Natural killer cell treated with Interleukin-12 subunit alpha and Interleukin-12 subunit beta and Interleukin-15 and Interleukin-18, amount 100 ng/mL, for 72 hours (primary cell): ENCODE measurements at places on chromosomes 2 and 18. TPM values are rescaled to one million over a fixed set of nuclear protein-coding genes. Genes with fewer than 3 reads are reported as not detected.

Gene NAT8
- total RNA-seq, result not detected

Gene MEP1B
- total RNA-seq, result 0.19 TPM

Gene CD207
- total RNA-seq, result 1.8 TPM

Gene POU3F3
- not detected for total RNA-seq

Gene SPP2
- total RNA-seq, result not detected

Gene SERPINB11
- total RNA-seq, result not detected

Gene KCNE4
- total RNA-seq, result not detected

Gene CHRNG
- not detected for total RNA-seq

Gene TMEM17
- 0.14 TPM for total RNA-seq

Gene GBX2
- total RNA-seq, result not detected

DNA sequence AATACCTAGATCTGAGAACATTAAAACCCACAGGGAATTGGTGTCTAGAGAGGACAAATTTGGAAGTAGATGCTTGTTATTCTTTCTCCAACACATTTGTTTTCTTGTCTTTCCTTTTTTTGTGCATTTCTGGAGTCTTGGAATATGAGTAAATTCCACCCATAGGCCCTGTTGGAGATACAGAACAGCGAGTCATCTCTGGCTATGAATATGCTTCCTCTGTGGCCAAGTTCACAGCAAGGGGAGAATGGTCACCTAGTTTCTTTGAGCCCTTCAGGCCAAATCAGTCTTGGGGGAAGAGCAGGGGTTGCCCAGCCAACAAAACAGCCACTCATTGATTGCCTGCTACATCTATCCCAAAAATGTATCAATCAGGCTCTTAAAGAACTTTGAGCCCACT is 31.3 kb downstream of the SP140L start:
- DNase-seq, result no peak

- no peak for DNase-seq
These were observed 296.2 kb upstream of the NRP2 start for GRCh38 chr2:205386109-205386508.

DNA sequence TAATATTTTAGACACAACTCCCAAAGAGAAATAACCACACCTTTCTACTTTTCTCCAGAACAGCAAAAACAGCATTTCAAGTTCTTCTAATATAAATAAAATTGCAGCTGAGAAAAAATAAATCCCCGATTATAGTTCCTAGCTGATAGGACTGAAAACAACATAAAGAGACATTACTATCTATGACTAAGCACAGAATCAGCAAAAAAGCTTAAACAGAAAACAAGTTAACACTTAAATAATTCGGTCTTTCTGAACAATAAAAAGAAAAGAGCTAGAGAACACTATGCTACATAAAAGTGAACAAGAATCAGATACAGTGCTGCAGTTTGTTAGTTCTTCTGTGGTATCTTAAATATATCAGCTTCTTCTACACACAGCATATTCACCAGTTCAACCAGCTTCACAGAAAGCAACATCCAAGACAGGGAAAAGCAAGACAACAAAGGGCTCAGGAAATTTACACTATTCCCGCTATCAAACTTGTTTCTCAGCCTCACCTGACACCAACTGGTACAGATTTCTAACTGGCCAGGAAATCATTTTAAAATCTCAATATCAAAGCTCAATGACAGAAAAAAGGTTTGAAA is 28.6 kb downstream of the FEZ2 start:
- DNase-seq, result no peak

- DNase-seq, result no peak
These were observed 6.6 kb downstream of the KLHL30 start for GRCh38 chr2:238145046-238145445.

GRCh38 chr2:43332653-43333052 is 106.2 kb upstream of the ZFP36L2 start:
- DNase-seq, result no peak

DNA sequence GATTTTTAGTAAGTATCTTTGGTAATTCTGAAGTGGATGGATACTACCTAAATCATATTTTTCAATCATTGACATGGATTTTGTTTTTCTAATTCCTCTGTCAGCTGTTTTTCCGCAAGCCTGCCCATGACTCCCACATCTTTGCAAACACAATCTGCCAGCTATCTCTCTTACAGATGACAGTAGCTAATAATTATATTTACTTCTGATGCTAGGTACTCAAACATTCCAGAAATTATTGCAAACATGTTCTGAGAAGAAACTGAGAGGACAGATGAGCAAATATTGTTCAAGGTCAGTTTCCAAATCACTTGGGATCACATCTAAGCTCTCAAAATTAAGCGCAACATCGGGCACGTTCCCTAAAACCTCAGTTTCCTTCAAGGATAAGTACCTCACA is 270.0 kb upstream of the CDH19 start:
- no peak for DNase-seq

- no peak for DNase-seq
These were observed 104.4 kb upstream of the SLC39A10 start for GRCh38 chr2:195552581-195552980.

GRCh38 chr2:42200926-42201855 is 32.0 kb downstream of the EML4 start:
- no peak for DNase-seq

- no peak for DNase-seq
These were observed 87.5 kb upstream of the CTAGE1 start for GRCh38 chr18:22505141-22505591.

DNA sequence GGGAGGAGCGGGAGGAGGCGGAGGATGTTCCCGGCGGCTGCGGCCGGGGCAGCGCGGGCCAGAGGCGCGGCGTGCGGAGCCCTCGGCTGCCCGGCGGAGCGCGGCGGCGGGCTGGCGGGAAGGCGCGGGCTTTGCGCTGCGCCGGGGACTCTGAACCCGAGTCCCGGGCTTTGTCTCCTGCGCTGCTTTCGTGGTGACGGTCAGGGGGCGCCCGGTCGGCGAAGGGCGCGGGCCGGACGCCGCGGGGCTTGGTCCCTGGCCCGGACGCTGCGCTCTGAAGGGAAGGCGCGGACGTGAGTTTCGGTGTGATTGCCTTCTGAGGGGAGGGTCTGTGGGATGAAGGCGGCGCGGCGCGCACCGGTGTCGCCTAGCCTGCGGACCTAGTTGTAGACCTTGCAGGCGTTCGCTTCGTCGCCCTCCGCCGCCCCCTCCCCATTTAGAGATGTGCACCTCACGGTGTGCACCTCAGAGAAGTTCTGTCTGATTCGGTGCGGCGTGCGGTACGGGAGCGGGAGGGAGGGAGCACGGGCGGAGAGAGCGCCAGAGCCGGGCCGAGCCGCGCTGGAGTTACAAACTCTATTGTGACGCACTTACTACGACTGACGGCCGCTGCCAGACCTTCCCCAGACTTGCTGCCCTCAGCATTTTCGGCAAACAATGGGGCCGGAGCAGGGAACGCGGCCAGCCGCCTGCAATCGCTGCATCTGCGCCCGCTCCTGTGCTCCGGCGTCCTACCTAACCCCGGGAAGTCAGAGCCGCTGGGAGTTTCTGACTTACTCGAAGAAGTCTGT is 2.1 kb downstream of the BCL2L11 start:
- peak; percentile 63 for DNase-seq

GRCh38 chr2:235570256-235570655 is 76.4 kb downstream of the AGAP1 start:
- DNase-seq, result no peak

DNA sequence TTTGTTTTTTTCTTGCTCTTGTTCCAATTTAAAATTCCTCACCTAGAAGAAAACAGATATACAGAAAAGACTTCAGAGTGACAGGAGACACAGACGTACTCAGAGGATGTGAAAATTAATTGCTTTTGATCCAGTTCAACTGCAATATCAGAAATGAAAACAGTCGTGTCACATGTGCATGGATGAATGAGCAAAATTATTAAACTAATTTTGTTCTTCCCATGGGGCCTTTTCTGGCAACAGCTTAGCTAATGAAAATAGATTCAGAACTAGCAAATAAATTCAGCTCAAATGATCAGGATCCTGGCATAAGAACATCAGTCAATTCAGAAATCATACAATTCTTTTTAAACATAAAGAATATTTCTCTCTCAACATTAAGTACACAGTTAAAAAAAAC is 100.5 kb downstream of the CABYR start:
- no peak for DNase-seq

DNA sequence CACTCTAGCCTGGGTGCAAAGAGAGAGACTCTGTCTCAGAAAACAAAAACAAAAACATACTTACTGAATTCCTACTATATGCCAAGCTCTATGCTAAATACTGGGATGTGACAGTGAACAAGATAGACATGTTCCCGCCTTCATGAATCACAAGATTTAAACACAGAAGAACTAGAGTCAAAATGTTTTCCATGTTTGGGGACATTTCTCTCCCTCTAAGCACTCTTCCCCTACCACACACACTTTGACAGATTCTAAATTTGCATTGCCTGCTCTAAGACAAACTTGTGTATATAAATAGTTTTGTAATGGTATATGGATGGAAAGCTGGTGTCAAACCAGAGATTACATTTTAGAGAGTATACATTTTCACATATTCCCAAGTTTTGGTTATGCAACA is 11.1 kb downstream of the CYBRD1 start:
- DNase-seq, result no peak

GRCh38 chr2:132953771-132954170 is 283.8 kb upstream of the LYPD1 start:
- DNase-seq, result no peak

GRCh38 chr2:112275311-112275886 is at the start of gene ZC3H6:
TSS of gene ZC3H6 (plus strand) at chr2:112275597. CDS start at chr2:112275995, 398 bp downstream.
- peak; percentile 100 for DNase-seq

- no peak for DNase-seq
These were observed 144.3 kb upstream of the TFPI start for GRCh38 chr2:187698374-187699110.

DNA sequence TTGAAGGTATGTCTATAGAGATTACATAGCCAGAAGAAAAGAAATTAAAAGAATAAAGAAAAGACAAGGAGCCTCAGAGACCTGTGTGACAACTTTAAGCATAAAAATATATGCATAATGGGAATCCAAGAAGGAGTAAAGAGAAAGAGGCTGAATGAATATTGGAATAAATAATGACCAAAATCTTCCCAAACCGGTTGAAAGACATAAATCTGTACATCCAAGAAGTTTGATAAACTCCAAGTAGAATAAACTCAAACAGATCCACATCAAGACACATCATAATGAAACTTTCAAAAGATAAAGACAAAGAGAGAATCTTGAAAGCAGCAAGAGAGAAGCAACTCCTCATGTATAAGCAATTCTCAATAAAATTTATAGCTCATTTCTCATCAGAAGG is 132.4 kb upstream of the ZNF516 start:
- no peak for DNase-seq

- DNase-seq, result no peak
These were observed 155.3 kb upstream of the SLC39A10 start for GRCh38 chr2:195501746-195502145.

DNA sequence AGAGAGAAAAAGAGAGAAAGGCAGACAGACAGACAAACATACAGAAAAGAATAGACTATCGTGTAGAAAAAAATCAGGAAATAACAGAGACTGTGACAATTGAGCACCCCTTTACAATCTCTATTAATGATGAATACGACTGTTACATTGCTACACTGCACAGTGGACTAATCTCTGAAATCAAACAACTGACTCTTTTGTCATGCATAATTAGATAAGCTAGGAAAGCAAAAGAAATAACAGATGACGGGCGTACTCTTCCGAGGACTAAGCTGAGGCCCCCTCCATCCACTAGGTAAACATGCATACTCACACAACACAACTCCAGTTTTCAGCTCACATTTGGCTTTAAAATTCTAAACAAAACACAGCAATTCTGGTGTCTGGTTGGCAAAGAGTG is 267.0 kb downstream of the NOL4 start:
- no peak for DNase-seq

- DNase-seq, result no peak
These were observed 83.8 kb upstream of the SPTBN1 start for GRCh38 chr2:54372361-54372760.

- DNase-seq, result no peak
These were observed 105.0 kb upstream of the ALK start for GRCh38 chr2:30026091-30027055.

- no peak for DNase-seq
These were observed 18.6 kb upstream of the RMC1 start for GRCh38 chr18:23484561-23485182.

- DNase-seq, result no peak
These were observed 63.2 kb upstream of the TFCP2L1 start for GRCh38 chr2:121348128-121348740.

DNA sequence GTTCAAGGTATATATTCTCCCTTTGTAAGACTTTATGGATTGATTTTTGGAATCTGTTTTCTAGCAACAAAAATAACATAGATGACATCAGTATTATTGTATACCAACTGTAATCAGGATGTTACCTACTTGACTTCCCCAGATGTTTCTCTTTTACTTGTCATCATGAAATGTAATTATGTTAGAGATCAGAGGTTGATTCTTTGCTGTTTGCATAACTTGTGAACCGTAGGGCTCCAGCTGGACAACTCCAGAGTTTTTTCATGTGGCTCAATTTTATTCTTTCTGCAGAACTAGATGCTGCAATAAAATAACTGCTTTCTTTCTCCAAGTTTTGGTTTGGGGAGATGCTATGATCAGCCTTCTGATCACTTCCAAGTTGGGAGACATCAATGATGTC is 58.1 kb downstream of the SPOPL start:
- DNase-seq, result no peak

GRCh38 chr2:197707316-197708213 is 2.4 kb downstream of the MARS2 start:
- DNase-seq, result no peak

DNA sequence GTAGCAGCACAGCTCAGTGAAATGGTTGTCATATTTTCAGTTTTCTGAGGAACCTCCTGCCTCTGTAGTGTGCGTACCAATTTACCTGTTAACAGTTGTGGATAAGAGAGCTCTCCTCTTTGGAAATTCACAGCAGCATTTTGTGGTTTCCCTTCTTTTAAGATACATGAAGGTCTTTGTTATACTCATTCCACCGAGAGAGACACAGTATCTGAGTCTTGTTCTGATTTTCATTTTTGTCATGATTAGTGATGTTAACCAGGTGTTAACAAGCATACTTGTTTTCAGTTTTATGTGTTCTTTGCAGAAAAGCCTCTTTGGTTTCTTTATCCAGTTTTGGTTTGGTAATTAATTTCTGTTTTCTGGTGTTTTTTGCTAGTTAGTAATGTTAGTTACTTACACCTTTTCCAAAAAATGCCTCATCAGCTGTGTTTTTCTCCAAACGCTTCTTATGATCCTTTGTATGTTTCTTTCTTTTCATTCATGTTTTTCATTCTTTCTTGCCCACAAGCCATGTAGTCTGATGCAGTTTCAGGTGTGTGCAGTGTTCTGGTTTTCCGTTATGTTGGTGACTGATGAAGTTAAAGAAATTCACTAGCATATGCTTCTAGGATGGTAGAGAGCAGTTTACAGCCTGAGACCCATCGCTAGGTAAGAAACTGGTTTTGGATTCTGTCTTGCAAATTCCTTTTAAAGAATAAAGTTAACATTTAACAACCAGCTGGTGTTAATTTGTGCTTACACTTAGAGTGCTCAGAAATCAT is 30.1 kb downstream of the CCDC74A start:
- DNase-seq, result no peak

GRCh38 chr2:17070711-17071110 is 405.1 kb upstream of the CYRIA start:
- DNase-seq, result no peak
